ENCODE measurements at places on chromosomes 2 and 18. TPM values are rescaled to one million over a fixed set of nuclear protein-coding genes. Genes with fewer than 3 reads are reported as not detected.

ATP5MC3 gene
- total RNA-seq: 239 TPM

CHAC2 gene
- total RNA-seq: 3.2 TPM

HNMT gene
- total RNA-seq: 12.8 TPM

- no peaks in the 10 kb centered on the region for H3K27me3 ChIP-seq
- H3K4me1 ChIP-seq: no peaks in the 10 kb centered on the region
- peak overlapping the region; percentile 18 for H3K27ac ChIP-seq
Observed at GRCh38 chr2:195579776-195580555, 77.1 kb upstream of the SLC39A10 start.

DNA sequence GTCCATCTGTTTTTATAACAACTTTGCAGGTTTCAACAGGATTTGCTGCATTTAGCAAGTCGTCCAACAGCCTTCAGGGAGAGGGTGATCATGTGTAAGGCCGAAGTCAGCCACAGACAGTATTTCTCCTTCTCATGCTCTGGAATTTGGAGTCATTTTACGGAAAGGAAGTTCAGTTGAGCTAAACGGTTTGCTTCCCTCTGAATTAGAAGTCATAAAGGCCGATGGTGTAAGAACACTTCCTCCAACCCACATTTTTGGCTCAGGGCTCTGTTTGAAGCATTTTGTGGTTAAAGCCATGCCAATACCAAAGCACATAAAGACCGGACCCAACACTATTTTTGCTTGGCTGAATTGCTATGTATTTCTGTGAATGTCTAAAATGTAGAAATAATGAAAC, 129.5 kb downstream of the TMEM182 start:
- H3K27me3 ChIP-seq: no peaks in the 10 kb centered on the region
- no peak for DNase-seq
- no peaks in the 10 kb centered on the region for H3K36me3 ChIP-seq
- H3K4me1 ChIP-seq: no peaks in the 10 kb centered on the region
- H3K4me3 ChIP-seq: no peak overlapping the region
- H3K27ac ChIP-seq: no peak overlapping the region

- no peak for DNase-seq
- no peak overlapping the region for H3K27ac ChIP-seq
- no peak overlapping the region for H3K4me3 ChIP-seq
- no peaks in the 10 kb centered on the region for H3K36me3 ChIP-seq
- no peaks in the 10 kb centered on the region for H3K4me1 ChIP-seq
Observed at GRCh38 chr2:55033076-55033742, 17.0 kb downstream of the RTN4 start.

DNA sequence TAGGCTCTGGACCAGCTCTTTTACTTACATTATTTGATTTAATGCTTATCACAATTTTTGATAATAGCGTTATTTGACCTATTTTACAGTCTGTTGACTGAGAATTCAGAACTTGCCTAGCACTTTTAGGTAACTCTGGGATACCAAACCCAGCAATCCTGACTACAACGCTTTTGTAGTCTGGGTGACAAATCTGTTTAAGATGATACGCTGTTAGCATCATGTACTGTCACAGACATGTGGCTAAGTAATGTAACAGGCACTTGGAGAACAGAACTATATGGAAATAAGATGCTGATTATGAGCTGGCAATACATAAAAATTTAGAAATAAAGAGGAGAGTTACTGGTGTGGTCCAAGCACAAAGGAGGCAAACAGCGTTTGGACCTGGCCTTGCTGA, 130.6 kb downstream of the RBMS1 start:
- DNase-seq: no peak
- H3K4me3 ChIP-seq: no peak overlapping the region
- H3K36me3 ChIP-seq: no peaks in the 10 kb centered on the region
- no peak overlapping the region for H3K27ac ChIP-seq
- no peaks in the 10 kb centered on the region for H3K4me1 ChIP-seq

DNA sequence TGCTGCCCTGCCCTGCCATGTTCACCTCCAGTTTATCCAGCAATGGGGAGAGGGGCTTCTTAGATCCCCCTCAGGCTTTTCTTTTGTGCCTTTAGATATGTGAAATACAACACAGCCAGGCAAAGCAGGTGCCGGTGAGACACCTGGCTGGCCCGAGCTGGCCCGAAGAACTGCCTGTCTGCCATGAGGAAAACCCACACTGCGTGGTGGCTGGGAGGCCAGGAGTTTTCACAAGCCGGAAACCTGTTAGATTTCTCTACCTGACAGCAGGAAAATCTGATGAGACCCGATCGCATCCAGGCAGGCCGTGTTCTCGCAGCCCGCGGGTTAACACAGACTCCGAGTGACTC, 5.7 kb upstream of the GAL3ST2 start:
- no peak for DNase-seq
- no peaks in the 10 kb centered on the region for H3K36me3 ChIP-seq
- H3K27me3 ChIP-seq: no peaks in the 10 kb centered on the region

DNA sequence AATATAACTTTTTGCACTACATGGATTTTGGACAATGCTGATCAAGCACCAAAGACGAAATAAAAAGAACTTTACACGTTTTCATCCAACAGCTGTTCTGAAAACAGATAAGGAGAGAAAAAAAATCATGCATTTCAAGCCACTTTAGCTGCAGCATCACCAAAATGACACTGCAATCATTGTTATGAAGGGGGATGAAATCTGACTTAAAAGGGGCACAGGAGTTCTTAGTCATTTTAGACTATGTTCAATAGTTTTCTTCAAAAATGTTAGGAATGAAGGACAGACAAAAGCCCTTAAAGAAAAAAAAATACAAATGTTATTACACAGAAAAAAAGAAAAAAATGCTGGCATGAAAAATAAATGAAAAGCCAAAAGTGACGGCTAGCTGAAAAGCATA, 71.2 kb downstream of the CUL3 start:
- no peak overlapping the region for H3K4me3 ChIP-seq
- no peak overlapping the region for H3K27ac ChIP-seq
- H3K4me1 ChIP-seq: peaks cover 5% of the 10 kb centered on the region
- H3K36me3 ChIP-seq: no peaks in the 10 kb centered on the region
- DNase-seq: no peak
